T-helper 17 cell (primary cell): ENCODE measurements at places on chromosomes 5 and 9. TPM values are rescaled to one million over a fixed set of nuclear protein-coding genes. Genes with fewer than 3 reads are reported as not detected.

Gene ACSL6
- 22.2 TPM for total RNA-seq

DNA sequence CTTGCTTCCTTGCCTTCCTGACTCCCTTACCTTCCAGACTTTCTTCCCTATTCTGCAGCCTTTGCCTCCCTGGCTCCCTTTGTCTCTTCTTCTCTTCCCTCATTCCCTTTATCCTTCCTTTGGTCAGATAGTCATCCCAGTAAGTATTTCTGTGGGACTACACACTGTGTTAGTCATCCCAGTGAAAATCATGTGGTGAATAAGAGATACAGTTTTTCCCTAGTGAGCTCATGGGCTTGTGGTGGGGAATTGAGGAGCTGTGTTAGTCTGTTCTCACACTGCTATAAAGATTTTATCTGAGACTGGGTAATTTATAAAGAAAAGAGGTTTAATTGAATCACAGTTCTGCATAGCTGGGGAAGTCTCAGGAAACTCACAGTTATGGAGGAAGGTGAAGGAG is 109.8 kb upstream of the EDIL3 start:
- DNase-seq = no peak
- H3K27ac ChIP-seq = no peak overlapping the region
- no peaks in the 10 kb centered on the region for H3K4me1 ChIP-seq
- H3K27me3 ChIP-seq = no peaks in the 10 kb centered on the region
- no peaks in the 10 kb centered on the region for H3K36me3 ChIP-seq

DNA sequence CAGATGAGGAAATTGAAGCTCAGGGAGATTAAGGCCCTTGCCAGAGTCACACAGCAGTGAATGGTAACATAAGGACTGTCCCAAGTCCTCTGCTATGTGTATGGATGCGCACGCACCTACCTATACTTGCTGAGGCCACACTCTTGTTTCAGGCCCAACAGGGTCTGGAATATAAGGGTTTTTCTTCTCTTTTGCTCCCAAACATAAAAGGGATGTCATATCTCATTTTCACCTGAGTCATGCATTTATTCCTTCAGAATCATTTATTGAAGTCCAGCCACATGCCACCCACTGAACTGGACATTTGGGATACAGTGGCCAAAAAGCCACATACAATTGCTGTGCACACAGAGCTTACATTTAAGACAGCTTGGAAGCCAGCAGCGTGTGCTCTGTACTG is 92.0 kb downstream of the SH3TC2 start:
- no peak overlapping the region for H3K27ac ChIP-seq
- H3K4me1 ChIP-seq = no peaks in the 10 kb centered on the region
- no peak overlapping the region for H3K4me3 ChIP-seq

DNA sequence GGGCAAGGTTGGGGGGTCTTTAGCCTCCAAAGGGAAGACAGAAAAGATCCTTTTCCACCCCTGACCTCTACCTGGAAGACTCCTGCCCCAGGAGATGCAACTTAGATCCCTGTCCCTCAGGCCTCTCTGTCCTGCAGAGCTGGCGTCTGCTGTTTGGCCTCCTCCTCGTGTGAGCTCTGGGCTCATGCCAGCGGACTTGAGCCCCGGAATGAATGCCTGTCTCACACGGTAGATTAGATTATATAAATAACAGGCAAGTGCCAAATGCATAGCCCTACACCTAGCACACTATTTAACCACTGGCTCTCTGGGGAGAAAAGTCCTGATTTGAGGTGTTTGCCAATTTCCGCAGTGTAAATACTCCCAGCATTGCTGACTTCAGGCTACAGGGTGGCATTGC is 1.4 kb upstream of the WNK2 start:
- no peak overlapping the region for H3K27ac ChIP-seq
- peaks cover 56% of the 10 kb centered on the region for H3K27me3 ChIP-seq
- no peak for DNase-seq
- peaks cover 6% of the 10 kb centered on the region for H3K36me3 ChIP-seq
- H3K4me1 ChIP-seq = peaks cover 5% of the 10 kb centered on the region
- peak overlapping the region; percentile 82 for H3K4me3 ChIP-seq

Gene LCN2
- total RNA-seq = 9.3 TPM

Gene CCNO
- not detected for total RNA-seq

- H3K4me3 ChIP-seq = no peak overlapping the region
- no peaks in the 10 kb centered on the region for H3K36me3 ChIP-seq
- no peak overlapping the region for H3K27ac ChIP-seq
- DNase-seq = no peak
Observed at GRCh38 chr9:14710804-14711203, 11.7 kb downstream of the CER1 start.

Gene FAM221B
- not detected for total RNA-seq

Gene PGM5
- 0.40 TPM for total RNA-seq

- no peak for DNase-seq
- peaks cover 2% of the 10 kb centered on the region for H3K4me1 ChIP-seq
- H3K36me3 ChIP-seq = peaks cover 2% of the 10 kb centered on the region
- H3K4me3 ChIP-seq = no peak overlapping the region
Observed at GRCh38 chr9:134291452-134291881, 34.8 kb upstream of the RXRA start.

- no peaks in the 10 kb centered on the region for H3K4me1 ChIP-seq
- H3K27ac ChIP-seq = no peak overlapping the region
- no peak for DNase-seq
- H3K4me3 ChIP-seq = no peak overlapping the region
- no peaks in the 10 kb centered on the region for H3K36me3 ChIP-seq
Observed at GRCh38 chr5:110346893-110347358, 379.5 kb downstream of the TMEM232 start.

- no peaks in the 10 kb centered on the region for H3K4me1 ChIP-seq
- no peak overlapping the region for H3K27ac ChIP-seq
- H3K36me3 ChIP-seq = no peaks in the 10 kb centered on the region
- H3K27me3 ChIP-seq = no peaks in the 10 kb centered on the region
Observed at GRCh38 chr5:60339691-60340201, 360.2 kb downstream of the DEPDC1B start.

GRCh38 chr5:167063788-167064187 is 1227.7 kb upstream of the WWC1 start:
- H3K4me1 ChIP-seq = no peaks in the 10 kb centered on the region
- no peak overlapping the region for H3K27ac ChIP-seq
- no peaks in the 10 kb centered on the region for H3K27me3 ChIP-seq
- DNase-seq = no peak
